ENCODE measurements at places on chromosomes 16 and 17. TPM values are rescaled to one million over a fixed set of nuclear protein-coding genes. Genes with fewer than 3 reads are reported as not detected.

SDK2 gene
- total RNA-seq = under 0.01 TPM

CHAD gene
- total RNA-seq = not detected

MYL11 gene
- total RNA-seq = 7.2 TPM

CHST5 gene
- total RNA-seq = not detected

KRTAP4-9 gene
- total RNA-seq = not detected
